G401 (cell line): ENCODE measurements at places on chromosomes 2 and 18.

DNA sequence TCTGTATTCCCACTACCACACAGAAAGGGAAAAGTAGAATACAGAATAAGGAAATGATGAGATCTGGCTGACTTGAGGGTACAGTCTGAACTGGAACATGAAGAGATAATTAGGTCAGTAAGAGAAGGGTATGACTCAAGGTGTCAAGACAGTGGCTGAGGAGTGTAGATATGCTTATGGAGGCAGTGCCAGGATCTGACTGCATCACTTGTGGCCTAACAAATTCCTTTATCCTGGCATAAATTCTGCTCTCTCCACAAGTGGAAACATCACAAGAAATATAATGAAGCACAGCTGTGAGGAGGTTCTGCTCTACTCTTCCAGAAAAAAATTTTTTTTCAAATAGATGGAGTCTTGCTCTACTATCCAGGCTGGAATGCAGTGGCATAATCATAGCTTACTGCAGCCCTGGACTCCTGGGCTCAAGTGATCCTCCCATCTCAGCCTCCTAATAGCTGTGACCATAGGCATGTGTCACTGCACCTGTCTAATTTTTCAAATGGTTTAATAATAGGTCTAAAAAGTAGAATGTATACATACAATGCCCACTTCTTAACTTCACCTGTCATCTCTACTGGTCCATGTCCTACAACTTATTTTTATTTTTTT lies 85.3 kb downstream of the C2orf74 start:
- no peak for DNase-seq

- no peak for DNase-seq
Observed at GRCh38 chr2:57959390-57959789, 87.2 kb upstream of the VRK2 start.

DNA sequence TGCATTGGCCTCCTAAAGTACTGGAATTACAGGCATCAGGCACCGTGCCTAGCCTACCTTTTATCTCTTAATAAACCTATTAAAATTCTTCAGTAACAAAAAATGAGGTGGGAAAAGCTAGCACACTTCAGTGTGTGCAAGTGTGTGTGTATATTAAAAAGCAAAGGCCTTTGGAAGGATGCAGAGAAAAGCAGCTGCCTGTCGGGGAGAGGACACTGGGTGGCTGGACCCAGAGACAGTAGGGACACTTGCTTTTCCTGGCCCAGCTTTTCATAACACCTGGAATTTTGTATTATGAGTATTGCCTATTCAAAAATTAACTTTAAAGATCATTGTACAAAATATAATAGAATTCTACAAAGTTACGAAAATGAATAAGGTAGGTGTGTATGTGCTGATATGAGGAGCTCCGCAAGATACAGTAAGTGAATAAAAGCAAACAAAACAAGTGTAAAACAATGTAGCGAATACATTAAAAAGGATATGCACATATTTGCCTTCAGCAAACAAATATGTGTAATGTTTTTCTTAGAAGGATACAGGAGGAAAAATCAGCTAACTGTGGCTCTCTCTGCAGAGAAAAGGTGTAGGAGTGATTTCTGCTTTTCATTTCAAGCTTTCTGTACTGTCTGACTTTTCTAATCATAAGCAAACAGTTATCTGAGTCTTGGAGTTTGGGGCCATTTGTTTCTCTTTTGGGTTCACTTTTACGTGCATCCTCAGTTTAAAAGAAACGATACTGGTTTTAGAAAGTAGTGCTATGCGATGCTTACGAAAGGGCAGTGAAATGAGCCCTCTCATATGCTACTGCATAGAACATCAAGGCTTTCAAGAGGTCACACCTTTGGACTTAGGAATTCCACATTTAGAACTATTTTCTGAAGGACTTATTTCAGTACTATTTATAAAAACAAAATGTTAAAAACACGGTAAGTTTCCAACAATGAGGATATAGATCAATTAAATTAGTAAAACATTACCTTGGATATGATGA lies 70.8 kb downstream of the USP40 start:
- no peak for DNase-seq

DNA sequence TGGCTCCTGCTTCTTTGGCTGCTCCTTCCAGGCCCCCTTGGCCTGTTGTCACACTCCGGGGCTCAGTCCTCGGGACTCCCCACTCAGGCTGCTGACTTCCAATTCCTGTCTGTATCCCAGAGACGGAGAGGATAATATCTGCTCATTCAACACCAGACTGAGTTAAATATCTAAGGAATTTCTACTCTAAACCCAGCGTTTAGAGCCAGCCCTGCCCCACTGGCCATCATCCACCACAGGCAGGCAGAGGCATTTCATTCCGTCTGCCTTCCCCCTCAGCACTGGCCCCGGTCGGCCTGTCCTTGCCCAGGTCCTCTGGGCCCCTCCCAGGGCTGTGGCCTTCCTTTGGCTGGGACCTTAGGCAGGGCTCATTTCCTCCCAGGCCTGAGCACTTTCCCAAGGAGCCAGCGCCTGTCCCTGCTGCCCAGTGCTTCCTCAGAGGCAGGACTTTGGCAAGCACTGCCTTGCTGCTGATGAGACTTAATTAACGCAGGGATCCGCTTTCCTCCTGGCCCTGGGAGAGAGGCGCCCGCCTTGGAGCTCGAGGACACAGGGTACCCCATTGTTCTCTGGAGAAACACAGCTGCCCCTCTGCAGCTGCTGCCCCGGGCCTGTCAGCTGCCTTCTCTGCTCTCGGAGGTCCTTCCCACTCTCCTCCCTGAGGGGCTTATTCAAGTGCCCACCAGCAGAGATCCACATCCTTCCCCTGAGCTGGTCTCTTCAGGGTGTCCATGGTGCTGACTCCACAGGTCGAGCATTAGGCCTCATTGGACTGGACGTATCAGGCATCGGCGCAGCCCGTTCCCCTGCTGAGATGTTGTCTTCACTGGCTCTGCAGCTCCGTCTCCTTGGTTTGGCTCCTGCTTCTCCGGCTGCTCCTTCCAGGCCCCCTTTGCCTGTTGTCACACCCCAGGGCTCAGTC lies 42.8 kb downstream of the ATOH8 start:
- peak; percentile 41 for DNase-seq

DNA sequence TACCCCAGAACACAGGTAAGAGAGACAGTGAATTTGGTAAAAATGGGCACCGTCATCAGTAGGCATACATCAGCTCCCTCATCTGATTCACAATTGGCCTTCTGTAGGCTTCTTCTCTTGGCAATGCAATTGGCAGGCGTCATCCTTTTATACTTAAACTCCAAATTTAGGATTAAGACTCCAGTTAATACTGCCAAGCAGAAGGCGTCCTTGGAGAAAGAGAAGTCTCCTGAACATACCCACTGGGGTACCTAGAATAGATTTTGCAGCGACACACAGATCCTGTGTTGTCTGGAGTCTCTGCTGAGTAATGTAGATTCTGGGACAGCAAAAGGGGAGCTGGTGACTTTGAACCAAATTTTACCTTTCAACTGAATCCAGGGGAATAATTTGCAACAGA lies 592 bp upstream of the METAP1D start:
- no peak for DNase-seq

GRCh38 chr18:3983351-3983969 lies 471.6 kb downstream of the DLGAP1 start:
- DNase-seq, result peak; percentile 37

DNA sequence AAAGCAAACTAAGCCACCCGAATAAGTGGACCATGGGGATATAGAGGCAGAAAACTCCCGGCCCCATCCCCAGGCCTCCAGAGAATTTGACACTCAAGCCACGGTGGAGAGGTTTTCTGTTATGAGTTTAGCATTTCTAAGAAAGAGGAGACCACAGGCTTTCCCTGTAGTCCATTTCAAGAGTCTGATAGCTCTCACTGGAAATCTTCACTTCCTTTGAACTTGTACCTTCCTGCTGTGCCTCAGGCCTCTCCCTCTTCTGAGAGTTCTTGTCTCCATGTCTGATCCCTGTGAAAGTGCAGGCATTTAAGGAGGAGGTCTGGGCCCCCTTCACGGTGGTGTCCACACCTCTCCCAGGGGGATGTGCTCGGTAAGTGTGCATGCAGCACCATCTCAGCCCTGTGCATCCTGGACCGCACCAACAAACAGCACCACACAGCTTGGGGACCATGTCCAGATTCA lies 113.7 kb downstream of the BCL2 start:
- DNase-seq, result no peak

GRCh38 chr18:36899289-36899688 lies 70.4 kb downstream of the KIAA1328 start:
- no peak for DNase-seq

DNA sequence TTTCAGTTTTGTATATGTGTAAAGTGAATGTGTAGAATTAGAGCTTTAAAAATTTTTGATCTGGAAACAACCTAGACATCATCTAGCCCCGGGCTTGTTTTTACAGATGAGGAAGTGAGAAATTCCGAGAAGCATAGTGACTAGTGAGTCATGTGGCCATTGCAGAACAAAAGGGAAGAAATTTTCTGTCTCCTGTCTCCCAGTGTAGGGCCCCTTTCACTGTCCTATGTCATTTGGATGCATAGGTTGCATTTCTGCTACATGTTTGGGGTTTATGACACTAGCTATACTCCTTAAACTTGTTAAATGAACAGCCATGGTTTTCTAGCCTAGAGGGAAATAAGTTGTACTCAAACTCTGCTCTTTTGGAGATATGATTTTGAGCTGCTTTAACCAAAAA lies 84.6 kb downstream of the PLCL1 start:
- DNase-seq, result no peak

- DNase-seq, result no peak
Observed at GRCh38 chr2:157181234-157181633, 76.3 kb upstream of the GALNT5 start.

DNA sequence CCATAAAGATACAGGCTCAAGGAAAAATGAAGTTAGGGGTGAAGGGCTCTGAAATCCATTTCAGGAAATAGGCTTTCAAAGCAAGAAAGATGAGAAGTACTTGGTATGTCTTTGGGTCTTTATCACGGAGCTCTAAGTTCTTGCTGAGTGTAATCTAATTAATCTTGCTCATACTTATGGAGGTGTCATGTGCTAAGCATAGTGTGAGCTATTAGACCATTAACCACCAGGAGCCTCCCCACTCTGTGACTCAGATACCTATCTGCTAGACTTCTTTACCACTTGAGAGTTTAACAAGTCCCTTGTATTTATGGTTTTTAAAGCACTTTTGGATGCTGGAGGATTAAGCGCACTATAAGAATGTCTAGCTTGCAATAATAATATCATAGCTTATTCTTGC lies 678.7 kb downstream of the EPHA4 start:
- DNase-seq, result no peak

GRCh38 chr2:215949991-215950404 lies 63.4 kb downstream of the MREG start:
- peak; percentile 44 for DNase-seq

DNA sequence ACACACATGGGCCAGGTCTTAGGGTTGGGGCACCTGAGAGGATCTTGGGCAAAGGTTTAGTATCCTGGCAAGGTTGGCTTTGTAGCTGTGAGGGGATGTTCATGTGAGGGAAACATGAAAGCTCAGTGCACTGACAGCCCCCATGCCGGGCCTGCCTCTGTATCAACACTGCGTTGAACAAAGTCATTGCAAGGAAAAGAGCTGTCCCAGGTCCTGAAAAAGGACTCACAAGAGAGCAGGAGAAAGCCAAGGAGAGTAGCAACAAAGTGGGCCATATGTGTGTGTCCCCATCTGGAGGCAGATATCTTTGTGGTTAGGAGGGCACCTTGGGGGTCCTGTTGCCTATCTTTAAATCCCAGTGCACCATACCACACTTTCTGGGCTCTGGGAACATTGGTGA lies 237.8 kb upstream of the THSD7B start:
- DNase-seq, result no peak

GRCh38 chr2:66901344-66901743 lies 466.4 kb downstream of the MEIS1 start:
- DNase-seq, result no peak

DNA sequence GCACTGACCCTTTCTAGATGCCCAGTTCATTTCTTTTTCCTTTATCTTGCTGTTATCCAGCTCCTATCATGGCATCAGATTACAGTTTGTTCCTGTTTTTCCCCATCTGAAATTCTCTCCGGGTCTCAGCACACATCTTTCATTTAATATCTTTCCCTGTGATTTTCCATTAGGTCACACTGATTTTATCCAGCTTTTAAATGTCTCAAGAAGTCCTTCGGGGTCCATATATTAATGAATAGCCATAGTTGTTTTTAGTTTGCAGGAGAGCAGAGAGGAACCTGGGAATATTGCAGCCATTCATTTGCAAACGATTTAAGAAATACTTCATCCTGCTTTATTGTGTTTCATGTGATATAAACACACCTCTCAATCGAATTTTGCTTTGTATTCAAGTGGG lies 374.2 kb downstream of the TDRD15 start:
- DNase-seq, result no peak

DNA sequence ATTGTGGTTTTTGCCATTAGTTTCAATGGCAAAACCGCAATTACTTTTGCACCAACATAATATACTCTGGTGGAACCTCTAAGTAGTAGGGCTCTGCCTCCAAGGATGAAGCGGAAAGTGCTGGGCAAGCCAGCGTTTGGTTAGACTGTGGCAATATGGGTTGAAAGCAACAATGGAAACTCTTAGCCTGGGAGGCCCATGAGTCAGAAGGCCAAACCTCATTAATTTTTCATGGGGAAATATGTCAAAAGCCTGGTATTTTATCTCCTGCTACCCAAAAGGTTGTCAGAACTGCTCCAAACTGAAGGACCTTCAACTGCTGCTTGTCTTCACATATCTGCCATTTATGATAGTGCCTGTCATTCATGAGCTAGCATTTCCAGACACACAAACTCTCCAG lies 179.1 kb upstream of the CYP26B1 start:
- no peak for DNase-seq

DNA sequence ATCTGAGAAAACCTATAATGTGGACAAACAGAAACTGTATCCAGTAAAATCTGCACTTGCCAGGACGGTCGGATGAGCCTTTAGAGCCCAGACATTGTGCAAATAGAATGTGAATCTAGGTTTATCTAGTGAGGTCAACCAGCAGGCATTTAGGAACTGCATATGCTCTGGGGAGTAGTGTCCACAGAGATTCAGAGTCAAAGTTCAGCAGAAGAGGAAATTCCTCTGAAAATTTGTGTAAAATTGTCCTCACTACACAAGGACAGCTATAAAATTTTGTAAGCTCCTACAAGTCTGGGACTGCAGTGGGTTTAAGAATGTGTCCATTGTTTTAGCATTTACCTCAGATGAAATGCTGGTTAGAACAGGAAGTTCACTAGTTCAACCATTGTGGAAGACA lies 9.8 kb upstream of the NDUFV2 start:
- no peak for DNase-seq

- no peak for DNase-seq
Observed at GRCh38 chr2:121898483-121898882, 143.0 kb downstream of the TSN start.

DNA sequence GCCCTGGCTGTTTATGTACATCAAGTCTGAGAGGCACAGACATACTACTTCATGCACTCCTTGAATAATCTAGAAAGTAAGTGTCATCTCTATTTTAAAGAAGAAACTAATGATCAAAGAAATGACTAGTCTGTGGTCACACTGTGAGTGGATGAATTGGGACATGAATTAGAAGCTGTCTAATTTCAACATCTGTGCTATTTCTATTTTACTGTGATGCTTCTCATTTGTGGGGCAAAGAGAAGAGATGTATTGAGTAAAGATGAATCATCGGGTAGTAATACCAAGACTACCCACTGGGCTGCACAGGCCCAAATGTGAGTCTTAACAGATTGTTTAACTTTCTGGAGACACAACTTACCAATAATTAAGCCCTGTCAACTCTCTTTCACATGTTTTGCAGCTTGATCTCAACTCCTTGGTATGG lies 42.4 kb upstream of the MTIF2 start:
- no peak for DNase-seq
